Activated CD8-positive, alpha-beta memory T cell treated with anti-CD3 and anti-CD28 coated beads for 1 hour (primary cell): ENCODE measurements at places on chromosomes 12 and 14.
A peak's percentile ranks its signal among the peaks of the same experiment; 100 is the strongest.

DNA sequence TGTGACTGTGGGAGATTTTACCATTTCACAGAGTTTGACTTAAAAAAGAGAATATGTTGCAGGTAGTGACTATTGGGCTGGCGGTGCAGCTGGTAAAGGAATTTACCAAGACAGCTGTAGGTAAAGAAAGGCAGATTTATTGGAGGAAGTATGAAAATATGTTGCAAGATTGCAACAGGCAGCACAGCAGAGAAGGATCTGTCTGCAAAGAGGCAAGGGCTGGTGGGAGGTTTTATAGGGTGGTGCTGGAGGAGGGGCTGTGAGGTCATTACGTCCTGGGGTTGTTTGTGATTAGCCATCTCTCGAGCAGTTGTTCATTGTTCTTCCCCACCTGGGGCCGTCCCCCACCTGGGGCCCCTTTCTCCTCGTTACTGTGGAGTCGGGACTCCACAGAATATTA lies 62.1 kb downstream of the ACACB start:
- no peak for DNase-seq

GRCh38 chr14:105491366-105491973 lies 424 bp downstream of the TEDC1 start:
- DNase-seq: peak; percentile 77

- DNase-seq: no peak
Observed at GRCh38 chr14:90987140-90987539, 73.3 kb downstream of the RPS6KA5 start.

DNA sequence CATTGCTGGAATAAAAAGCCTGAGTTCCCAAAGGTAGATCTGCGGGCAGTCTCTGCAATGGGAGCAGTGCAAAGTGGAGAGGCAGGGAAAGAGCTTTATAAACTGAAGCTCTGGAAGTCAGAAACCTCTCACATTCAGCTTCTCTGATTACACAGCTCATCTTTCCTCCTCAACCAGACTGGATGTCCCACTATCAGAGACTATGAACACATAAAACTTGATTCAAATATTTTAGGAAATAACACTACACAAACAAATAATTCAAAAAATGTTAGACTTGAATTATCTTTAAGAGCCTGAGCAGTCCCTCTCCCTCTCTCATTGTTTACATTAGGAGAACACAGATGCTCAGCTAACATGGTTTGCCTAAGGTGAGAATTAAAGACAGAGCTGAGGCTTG lies 72.9 kb downstream of the DENND5B start:
- DNase-seq: no peak

DNA sequence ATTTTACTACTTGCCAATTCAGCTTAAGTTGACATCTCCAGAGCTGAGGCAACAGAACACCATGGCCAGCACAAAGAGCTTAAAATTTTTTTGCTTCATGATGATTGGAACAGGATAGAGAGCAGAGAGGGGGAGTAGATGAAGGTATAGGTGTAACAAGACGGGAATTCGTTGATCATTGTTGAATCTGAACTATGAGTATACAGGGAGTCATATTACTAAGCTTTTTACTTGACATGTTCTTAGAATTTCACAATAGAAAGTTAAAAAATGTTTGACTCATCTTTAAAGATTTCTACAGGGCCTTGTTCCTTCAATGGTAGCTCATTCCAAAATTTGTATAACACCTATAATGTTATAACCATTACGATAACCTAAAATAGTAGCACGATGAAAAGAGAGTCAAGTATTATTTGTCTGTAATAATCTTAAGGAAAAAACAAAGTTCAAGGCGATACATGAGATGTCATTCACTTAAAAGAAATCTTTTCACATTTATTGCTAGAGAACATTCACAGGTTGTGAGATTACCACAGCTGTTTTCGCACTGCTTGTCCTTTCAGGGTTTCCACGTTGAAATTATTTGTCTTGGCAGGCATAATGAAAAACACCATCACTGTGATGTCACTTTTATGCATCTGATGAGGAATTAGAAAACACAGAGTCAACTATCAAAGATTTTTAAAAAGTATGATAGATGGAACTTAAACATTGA lies 33.9 kb downstream of the SPX start:
- DNase-seq: no peak

DNA sequence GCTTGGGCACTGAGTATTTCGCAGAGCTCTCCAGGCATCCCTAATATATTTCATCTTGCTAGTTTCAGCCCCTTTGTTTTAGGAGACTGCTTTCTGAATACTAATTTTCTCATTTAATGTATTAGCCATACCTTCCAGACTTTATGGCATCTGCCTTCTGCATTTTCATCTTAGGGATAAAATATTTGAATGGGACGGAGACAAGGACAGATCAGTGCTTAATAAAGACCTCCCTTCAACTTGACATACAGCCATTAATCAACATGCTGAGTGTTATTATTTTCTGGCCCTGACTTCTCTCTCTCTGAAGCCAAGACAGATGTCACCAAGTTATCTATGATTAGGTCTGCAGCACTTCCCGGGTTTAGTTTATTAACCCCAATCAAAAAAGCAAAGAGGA lies 42.4 kb downstream of the CACNA2D4 start:
- DNase-seq: no peak

GRCh38 chr12:68919581-68920239 lies 13.3 kb downstream of the CPM start:
- DNase-seq: no peak

- DNase-seq: no peak
Observed at GRCh38 chr12:99053616-99054362, 408.7 kb downstream of the APAF1 start.

GRCh38 chr12:101832030-101832429 lies 1.3 kb upstream of the GNPTAB start:
- DNase-seq: no peak

- DNase-seq: no peak
Observed at GRCh38 chr12:125455556-125455955, 390.3 kb downstream of the AACS start.

DNA sequence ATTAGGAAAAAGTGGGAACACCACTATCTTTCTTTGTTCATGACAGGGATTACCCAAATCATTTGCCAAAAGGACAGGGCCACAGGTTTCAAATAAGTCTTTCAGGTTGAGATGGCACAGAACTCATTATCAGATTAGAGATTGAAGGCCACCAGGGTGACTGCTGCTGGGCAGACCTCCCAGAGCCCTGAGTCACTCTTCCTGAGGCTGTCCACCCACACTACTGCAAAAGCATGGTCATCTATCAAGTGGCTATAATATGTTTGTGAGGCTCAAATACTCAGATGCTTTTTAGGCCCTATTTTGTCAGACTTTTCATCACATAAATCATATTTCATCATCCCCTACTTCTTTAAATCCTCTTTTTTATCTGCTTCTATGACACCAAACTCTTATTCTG lies 155.3 kb upstream of the CCDC196 start:
- no peak for DNase-seq

DNA sequence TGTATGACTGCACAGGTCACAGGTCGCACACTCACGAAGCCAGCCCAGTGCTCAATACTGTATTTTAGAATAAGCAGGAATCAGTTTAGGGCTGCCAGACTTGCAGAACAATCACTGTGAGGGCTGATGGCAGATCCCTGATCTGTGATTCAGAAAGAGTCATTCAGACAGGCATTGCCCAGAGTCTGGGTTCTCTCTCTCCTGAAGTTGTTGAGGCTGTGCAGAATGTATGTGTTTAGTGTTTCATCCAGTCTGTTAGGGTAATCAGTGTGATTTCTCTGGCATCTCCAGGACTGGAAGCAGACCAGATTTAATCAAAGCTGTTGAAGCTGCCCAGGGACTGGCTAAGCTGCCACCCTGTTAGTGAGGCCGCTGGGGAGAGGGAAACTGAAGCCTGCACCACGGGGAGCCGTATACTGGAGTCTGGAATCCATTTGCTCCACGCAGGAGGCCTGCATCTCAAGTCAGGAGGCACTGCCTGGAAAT lies 69.3 kb downstream of the ETV6 start:
- DNase-seq: no peak

DNA sequence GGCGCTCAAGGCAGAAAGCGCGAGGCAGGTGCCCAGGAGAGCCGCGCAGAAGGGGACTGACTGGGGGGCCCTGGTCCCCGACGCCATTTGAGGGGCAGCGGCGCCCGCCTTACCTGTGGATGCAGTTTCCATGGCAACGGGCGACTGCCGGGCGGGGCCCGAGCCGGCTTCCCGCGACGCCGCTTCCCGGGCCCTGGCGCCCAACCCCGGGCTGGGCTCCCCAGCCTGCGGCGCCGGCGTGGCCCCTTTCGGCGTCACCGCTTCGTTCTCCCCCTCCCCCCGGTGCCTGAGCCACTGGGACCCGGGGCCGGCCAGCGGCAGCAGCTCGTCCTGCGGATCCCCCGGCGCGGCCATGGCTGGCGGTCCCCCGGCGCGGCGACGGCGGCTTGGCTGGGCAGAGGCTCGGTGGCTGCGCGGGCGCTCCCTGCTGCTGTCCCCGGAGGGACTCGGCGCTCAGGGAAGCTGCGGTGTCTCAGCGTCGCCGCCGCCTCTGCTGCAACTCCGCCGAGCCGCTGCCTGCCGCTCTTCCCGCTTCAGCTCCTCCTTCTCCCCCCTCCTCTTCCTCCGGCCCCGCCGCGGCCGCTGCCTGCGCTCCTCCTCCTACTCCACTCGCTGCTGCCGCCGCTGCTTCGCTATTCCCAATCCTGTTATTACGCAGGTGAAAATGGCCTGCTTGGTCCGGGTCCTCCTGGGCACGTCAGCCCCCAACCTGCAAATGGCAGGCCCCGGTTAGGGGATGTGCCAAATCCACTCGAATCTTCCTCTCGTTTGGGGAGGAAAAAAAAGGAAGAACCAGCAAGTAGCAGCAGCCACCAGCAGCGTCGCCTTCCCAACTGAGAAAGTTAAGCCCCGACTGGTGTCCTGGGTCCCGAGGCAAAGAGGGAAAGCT lies at the start of gene RTN1:
RTN1 (minus strand) TSS at position 500 of the 889 bp plus-strand sequence; CDS start at position 354, 146 bp downstream.
- DNase-seq: no peak

- DNase-seq: no peak
Observed at GRCh38 chr14:70366911-70367310, 7.4 kb upstream of the COX16 start.

- DNase-seq: no peak
Observed at GRCh38 chr14:105844810-105845724, 318.7 kb downstream of the TMEM121 start.

- no peak for DNase-seq
Observed at GRCh38 chr14:97697772-97698171, 900.6 kb downstream of the VRK1 start.

DNA sequence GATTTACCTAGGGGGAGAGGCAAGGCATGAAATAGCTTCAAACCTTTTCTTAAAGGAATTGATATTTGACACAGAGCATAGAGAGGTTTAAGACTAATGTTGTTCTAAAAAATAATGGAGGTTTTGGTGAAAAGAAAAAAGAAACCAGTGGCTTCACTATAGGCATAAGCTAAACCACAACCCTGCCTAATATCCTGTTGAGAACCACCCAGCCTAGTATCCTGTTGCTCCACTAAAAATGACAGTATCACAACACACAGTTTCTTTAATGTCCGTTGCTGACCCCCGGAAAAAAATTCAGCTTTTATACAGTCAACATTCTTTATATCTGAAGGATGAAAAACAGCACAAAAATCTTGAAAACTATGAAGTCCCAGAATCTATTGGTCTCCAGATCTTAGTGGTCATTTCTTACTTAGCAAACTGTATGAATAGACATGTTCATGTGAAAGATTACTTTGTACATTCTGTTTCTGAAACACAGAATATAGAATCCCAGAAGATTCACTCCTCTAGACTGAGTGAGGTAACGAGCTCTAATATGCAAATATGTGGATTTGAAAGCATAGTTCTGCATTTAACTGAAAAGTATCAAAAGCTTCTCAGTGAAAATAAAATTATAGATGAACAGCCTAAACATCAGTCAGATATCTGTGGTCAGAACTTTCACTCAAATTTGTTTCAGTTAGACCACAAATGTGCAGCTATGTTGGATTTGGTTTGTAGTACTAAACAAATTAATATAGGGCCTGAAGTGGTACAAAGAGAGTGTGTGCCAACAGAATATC lies 40.5 kb downstream of the GALC start:
- no peak for DNase-seq

- DNase-seq: no peak
Observed at GRCh38 chr12:1590221-1590979, 4.0 kb downstream of the FBXL14 start.

- DNase-seq: no peak
Observed at GRCh38 chr12:117134059-117134458, 34.8 kb upstream of the TESC start.

DNA sequence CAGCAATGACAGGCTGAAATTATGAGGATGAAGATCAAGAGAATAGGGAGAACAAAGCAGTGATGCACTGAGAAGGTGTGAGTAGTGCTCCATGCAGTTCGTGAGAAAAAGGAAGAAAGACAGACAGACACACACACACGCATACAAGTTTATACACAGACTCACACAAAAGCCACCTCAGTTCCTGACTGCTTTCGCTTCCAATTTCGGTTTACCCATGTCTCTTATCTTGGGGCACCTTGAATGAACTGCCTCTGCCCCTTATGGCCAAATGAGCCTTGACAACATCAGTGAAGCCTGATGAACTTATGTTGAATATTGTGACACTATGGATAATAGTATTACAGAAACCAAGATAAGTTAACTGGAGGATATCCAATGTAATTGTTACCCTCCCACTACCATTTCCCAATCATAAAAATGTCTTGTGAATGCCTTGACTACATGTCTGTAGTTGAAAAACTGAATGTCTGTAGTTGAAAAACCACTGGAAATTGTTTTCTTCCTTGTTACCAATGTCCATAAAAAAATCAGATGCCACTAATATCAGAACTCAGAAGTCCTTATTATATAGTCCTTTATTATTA lies 380.4 kb upstream of the DDHD1 start:
- DNase-seq: no peak

- DNase-seq: no peak
Observed at GRCh38 chr12:121537814-121538698, 42.8 kb downstream of the KDM2B start.

- no peak for DNase-seq
Observed at GRCh38 chr14:92986254-92987147, 63.6 kb downstream of the CHGA start.

GRCh38 chr12:57655541-57656240 lies 22.7 kb upstream of the B4GALNT1 start:
- no peak for DNase-seq

GRCh38 chr14:77673193-77673592 lies 34.6 kb downstream of the ALKBH1 start:
- DNase-seq: no peak

DNA sequence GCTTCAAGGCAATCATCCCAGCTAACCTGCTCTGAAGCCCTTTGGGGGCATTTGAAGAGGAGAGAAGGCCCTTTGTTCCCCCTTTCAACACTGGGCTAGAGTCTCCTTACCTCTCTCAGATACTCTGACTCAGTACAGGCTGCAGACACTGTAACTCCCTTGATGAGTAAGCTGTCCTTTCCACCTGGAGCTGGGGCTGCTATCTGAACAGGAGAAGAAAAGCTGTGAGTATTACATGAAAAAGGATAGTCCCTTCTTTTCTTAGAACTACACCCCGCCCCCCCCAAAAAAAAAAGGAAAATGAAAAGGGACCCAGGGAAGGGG lies 186.6 kb upstream of the PLEKHG7 start:
- DNase-seq: no peak
